ENCODE measurements at places on chromosomes 2 and 18.
A peak's percentile ranks its signal among the peaks of the same experiment; 100 is the strongest.

- DNase-seq, result no peak
Observed at GRCh38 chr2:20141806-20142205, 83.1 kb downstream of the SDC1 start.

GRCh38 chr2:197184959-197185586, 125.5 kb downstream of the ANKRD44 start:
- DNase-seq, result no peak

- no peak for DNase-seq
Observed at GRCh38 chr2:23145460-23145859, 239.5 kb upstream of the KLHL29 start.

GRCh38 chr18:51519571-51519970, 322.1 kb upstream of the MEX3C start:
- no peak for DNase-seq

DNA sequence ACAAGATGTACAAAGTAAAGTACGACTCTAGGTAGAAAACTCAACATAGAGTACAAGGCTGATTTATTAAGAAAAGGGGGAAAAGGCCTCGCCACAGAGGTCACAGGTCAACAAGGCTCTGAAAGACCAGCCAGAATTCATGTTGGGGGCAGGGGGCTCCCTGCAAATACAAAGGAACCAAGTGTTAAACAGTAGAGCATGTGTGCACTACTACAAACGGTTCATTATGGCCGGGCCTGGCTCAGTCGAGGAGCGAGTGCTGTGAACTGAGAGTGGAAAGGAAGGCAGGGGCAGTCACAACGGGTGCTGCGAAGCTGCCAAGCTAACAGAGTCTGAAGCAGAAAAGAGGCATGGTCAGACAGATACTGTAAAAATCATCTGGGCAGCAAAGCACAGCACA, 77.1 kb downstream of the MBOAT2 start:
- DNase-seq, result no peak

DNA sequence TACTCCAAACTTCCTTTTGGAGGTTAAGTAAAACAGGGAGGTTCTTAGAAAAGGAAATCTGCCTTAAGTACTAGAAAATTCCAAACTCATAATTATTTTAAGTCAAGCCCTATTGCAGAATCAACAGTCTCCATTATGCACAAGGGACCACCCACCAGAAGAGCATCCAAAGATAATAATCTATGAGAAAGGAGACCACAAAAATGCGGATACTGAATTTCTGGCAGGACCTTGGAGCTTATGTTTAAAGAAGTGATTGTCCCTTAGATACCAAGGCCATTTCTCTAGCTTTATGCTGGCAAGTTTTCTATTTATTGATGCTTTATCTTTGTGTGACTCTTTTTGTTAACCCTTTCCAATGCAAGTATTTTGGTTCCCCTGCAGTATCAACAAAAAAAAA, 404.0 kb upstream of the MMADHC start:
- DNase-seq, result no peak

GRCh38 chr2:62014102-62014501, 108.6 kb downstream of the COMMD1 start:
- DNase-seq, result no peak

DNA sequence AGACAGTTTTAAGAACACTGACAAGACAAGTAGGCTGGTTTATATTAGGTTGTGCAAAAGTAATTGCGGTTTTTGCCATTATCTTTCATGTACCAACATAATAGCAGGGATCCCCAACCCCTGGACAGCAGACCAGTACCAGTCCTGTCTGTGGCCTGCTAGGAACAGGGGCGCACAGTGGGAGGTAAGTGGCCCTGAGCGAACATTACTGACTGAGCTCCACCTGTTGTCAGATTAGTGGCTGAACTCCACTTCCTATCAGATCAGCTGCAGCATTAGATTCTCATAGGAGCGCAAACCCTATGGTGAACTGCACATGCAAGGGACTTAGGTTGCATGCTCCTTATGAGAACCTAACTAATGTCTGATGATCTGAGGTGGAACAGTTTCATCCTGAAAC, 921.9 kb downstream of the CCDC85A start:
- DNase-seq, result no peak

DNA sequence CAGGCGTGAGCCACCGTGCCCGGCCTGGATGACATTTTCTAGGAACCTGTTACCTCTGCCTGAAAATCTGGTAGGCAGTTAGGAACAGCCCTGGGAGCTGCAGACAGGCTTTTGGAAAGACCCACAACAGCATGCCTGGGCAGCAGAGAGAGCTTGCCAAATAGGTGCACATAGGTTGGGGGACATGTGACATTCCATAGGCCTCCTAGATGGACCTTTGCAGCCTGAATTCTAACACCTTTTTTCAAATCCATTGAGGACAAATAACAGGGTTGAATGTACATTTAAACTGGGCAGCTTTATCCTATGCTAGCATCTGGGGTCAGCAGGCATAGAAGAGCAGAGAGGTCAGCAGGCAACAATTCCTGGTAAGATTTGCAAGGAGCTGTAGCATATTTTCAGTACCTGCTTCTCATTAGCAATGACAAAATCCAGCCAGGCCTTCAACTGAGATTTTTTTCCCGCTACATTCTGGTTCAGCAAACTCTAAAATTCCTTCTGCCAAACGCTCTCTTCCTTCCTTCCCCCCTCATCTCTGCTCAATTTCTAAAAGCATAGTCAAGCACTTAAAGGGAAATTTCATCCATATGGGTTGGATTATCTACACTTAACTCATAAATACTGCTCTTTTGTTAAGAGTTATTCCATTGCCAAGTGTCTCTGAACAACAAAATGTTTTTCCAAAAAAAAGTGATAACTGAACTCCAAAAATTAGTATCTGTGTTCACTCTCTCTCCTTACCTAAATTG, 75.2 kb downstream of the SOWAHC start:
- DNase-seq, result no peak

DNA sequence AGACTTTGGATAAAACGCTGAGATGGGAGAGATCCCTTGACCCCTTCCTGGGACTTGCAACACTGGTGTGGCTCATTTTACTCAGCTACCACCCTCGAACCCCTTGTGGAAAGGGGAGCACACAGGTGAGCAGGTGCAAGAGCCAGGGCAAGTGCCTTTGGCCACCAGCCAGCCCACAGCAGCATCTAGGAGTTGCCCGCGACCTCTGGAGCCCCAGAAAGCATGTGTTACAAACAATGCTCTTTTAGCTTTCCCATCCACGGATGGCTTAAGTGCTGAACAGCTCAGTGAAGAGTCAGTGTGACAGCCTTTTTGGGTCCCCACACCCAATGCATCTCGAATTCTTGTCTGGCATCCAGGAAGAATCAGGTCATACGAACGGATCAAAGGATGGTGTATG, 197.8 kb downstream of the MEMO1 start:
- DNase-seq, result peak; percentile 13

DNA sequence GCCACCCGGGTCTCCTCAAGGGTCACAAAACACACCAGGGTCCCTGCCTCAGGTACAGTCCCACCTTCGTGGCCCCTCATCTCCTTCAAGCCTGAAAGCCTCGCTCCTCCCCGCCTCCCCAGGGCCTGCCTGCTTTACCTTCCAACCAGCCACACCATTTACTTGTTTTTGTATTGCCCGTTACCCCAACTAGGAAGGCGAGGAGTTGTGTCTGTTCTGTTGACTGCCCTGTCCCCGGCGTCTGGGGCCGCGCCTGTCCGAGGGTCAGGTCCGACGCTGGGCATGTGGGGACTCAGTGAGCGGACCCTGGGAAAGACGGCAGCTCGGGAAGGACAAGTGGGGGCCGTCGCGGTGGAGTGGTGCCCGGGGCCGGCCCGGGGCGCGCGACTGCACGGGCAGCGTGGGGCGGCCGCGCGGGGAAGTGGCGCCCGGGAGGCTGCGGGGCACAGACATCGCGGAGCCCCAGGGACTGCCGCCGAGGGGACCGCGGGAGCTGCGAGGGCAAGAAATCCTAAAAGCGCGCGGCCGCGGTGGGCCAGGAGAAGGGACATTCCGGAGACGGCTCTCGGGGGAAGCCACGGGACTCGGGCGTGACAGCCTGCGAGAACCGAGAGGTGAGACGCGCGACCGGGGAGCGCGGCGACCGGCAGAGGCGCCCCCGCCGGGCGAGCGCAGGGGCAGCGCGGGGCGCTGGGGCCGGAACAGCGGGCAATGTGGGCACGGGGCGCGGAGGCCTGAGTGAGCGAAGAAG, 797 bp upstream of the GRHL1 start:
- DNase-seq, result no peak

DNA sequence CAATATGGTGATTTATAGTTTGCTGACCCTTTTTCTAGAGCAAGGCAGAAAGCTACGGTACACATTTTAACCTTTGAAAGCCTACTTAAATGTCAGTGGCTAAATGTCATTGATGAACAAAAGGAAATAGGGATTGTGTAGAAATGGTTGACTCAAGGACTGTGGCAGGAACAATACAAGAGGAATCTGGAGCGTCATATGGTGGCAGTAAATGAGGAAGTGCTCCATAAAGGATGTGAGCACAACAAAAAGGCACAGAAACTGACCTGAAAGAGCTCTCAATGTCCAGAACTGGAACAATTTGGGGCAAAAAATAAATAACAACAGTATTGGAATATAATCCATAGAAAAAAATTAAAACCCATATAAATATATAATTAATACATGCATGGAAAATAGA, 443.9 kb upstream of the VRK2 start:
- DNase-seq, result no peak

GRCh38 chr2:73238976-73239375, 4.9 kb downstream of the CCT7 start:
- DNase-seq, result no peak

GRCh38 chr2:9538000-9538507, 17.6 kb downstream of the ADAM17 start:
- no peak for DNase-seq

DNA sequence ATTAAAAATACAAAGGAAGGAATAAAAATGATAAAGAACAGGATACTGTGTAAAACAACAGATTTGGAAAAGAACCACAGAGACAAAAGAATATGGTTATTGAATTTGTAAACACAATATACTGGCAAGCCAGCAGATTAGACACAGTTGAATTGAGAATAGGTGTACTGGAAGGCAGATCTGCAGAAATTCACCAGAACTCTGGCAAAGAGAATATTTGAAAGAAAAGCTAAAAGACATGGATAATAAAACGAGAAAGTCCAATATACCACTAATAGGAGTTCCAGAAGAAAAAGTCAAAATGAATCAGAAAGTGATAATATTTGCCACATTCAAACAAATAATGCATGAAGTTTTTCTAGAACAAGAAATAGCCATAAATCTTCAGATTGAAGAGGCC, 11.9 kb upstream of the NEURL3 start:
- DNase-seq, result no peak

DNA sequence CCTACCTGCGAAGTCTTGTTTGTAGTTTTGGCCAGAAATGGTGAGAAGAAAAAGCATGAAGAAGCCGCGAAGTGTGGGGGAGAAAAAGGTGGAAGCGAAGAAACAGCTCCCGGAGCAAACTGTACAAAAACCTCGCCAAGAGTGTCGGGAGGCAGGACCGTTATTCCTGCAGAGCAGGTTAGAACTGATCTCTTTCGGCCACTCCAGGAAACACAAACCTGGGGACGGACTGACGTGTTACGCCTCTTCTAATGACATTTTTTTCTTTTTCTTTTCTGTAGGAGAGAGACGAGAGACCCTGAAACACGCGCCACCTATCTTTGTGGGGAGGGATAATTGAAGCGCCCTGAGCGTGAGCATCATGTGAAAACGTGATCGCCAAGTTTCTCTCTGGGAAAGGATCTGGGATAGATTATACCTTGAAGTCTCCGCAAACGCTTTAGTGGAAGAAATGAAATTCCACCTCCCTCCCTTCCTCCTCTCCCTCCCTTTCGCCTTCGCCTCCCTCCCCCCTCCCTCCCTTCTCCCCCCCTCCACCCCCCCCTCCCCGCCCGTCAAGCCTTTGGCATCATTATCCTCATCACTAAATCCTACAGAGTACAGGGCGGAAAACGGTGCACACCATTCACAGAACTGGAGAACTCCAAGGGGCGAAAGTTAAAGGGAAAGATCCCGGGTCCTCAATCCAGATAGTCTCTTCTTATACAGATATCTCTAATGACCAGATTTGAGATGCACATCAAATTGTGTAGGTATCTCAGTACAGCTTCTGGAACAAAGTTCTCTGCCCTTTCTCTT, at the start of gene ZEB2:
ZEB2 (minus strand) TSS at position 186 of the 798 bp plus-strand sequence. CDS start 2,769 bp downstream, outside the sequence.
- no peak for DNase-seq

- no peak for DNase-seq
Observed at GRCh38 chr2:68157002-68157401, 686 bp upstream of the PNO1 start.

GRCh38 chr18:76506974-76507764, 12.1 kb upstream of the ZNF516 start:
- DNase-seq, result no peak

- DNase-seq, result peak; percentile 66
Observed at GRCh38 chr2:207930747-207931146, 94.6 kb downstream of the PLEKHM3 start.

DNA sequence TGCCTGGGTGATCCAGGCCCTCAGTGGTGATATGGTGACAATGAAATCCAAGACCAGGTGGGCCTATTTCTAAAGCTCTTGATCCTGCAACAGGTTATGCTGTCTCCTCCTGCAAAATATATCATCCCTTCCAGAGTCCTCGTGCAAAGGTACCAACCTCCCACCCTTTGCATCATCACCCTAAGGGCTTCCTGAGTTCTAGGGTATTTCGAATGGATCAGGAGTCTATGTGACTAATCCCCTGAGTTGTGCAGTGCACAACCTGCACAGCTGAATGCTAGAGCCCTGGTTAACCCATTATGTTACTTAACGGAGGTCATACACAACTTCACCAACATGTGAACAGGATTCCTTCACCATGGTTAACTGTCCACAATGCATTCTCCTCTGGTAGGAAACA, 13.4 kb upstream of the NPAS2 start:
- no peak for DNase-seq

- no peak for DNase-seq
Observed at GRCh38 chr2:148014616-148015015, 5.9 kb downstream of the ORC4 start.

DNA sequence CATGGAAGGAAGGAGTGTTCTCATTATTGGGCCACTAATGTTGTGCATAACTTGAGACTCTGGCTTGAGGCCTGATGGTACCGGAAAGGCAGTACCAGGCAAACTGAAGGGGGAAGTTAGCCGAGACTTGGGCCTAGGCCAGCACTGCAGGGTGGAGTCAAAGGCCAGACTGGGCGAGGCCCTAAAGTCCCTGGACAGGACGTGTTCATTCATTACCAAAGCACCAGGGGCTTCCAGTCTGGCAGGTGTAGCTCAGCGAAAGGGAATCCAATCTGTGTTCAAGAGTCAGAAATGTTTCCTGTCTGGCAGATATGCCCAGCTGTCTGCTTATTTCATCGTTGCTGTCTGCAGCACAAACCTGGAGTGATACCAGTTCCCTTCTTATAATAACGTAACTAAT, 4.7 kb upstream of the ITSN2 start:
- DNase-seq, result peak; percentile 3

- no peak for DNase-seq
Observed at GRCh38 chr2:56315376-56315775, 131.6 kb downstream of the CCDC85A start.

- DNase-seq, result no peak
Observed at GRCh38 chr2:160257743-160258491, 57.8 kb upstream of the ITGB6 start.
